Jurkat, Clone E6-1 (cell line): ENCODE measurements at places on chromosomes 11 and 22.
A peak's percentile ranks its signal among the peaks of the same experiment; 100 is the strongest.

DNA sequence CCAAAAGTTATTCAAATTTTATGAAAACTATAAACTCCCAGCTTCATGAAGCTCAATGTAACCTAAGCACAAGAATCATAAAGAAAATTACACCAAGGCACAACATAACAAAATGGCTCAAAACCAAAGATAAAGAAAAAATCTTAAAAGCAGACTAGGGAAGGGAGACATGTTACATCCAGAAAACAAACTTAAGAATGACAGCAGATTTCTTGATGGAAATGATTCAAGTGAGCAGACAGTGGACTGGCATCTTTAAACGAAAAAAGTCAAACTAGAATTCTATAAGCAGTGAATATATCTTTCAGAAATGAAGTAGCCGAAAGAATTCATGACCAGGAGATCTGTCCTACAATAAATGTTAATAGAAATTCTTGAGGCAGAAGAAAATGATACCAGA, 75.6 kb downstream of the SHANK2 start:
- DNase-seq, result no peak

DNA sequence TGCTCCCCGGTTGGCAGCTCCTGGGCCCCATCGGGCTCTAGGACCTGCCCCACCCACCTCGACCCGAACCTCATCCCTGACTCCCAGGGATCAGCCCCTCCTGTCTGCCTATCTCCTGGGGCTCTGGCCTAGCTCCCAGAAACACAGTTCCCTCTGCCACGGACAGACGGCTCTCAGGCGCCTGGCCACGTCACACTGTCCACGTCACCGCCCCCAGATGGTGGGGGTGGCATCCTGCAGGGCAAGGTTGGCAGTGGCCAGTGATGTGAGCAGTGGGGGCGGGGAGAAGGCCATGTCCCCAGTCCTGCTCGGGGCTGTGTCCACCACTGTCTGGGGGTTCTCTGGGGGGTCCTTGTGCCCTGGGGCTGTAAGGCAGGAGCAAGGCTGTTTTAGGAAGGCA, 29.2 kb downstream of the SYT7 start:
- no peak for DNase-seq

GRCh38 chr22:37206118-37206840, 6.0 kb downstream of the SSTR3 start:
- DNase-seq, result no peak

- no peak for DNase-seq
These were observed 37.4 kb downstream of the CSRP3 start for GRCh38 chr11:19164230-19164855.

- DNase-seq, result no peak
These were observed 27.4 kb upstream of the SEZ6L start for GRCh38 chr22:26141831-26142230.

DNA sequence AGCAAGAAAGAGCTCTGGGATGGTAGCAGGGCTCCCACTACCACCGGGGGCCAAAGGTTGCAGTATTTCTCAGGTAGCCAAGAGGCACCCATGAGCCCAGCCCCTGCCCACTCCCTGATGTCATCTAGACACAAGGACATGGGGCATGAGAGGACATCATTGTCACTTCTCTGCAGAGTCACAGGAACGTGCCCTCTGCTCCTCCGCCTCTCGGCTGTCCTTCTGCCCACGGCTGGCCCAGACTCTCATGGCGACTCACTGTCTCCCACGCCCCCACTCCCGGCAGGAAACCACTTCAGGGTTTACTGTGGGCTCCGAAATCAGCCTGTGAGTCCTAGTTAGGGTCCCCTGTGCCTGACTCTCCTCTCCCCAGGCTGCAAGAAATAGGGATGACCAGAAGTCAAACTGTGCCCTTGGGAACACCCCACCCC, 1.8 kb upstream of the GAL start:
- DNase-seq, result no peak

GRCh38 chr11:57474017-57474802, 13.9 kb downstream of the RTN4RL2 start:
- peak; percentile 41 for DNase-seq

DNA sequence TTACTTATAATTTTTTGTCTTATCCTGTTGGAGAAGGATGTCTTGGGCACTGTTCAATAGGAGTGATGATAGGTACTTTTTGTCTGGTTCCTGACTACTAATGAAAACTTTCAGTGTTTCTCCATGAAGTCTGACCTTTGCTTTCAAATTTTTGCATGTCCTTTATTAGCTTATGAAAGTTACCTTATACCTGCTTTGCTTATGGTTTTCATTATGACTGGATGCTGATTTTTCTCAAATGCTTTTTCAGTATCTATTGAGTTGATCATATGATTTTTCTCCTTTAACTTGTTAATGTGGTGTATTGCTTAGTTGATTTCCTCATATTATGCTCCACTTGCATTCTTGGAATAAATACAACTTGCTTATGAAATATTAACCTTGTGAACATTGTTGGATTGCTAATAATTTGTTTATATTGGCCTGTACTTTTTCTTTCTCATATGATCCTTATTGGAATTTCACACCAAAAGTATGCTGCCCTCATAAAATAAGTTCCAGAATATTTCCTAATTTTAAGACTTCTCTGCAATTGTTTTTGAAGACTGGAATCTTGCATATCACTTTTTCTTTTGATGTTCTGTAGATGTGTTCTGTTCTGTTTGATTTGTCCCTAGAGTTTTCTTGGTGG, 85.0 kb upstream of the SC5D start:
- DNase-seq, result no peak

DNA sequence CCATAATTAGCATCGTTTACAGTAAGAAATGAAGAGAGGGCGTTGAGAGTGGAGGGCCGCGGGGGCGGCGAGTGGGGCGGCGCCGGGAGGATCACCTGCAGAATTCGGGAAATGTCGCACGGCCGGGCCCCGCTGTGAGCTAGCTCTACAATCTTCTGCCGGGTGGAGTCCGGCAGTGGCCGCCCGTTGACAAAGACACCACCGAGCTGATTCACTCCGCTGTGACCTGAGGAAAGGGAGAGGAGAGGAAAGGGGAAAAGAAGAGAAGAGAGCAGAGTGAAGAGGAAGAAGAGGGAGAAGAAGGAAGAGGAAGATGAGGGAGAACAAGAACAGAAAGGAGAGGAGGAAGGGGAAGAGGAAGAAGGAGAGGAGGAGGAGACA, 8.5 kb downstream of the PAX6 start:
- no peak for DNase-seq

GRCh38 chr22:28481725-28482124, 197.9 kb downstream of the TTC28 start:
- DNase-seq, result no peak

- DNase-seq, result no peak
These were observed 89.0 kb downstream of the CDKN1C start for GRCh38 chr11:2796508-2797113.

GRCh38 chr22:24188705-24189248, 7.5 kb downstream of the SUSD2 start:
- DNase-seq, result no peak
